ENCODE measurements at places on chromosomes 1 and 21.

- DNase-seq = no peak
These were observed 6.4 kb downstream of the INPP5B start for GRCh38 chr1:37940299-37940947.

GRCh38 chr1:184838504-184838951 lies 83.9 kb upstream of the EDEM3 start:
- no peak for DNase-seq

GRCh38 chr1:8463144-8463927 lies 145.4 kb downstream of the SLC45A1 start:
- DNase-seq = no peak

GRCh38 chr1:60888126-60888525 lies 194.2 kb upstream of the NFIA start:
- no peak for DNase-seq

DNA sequence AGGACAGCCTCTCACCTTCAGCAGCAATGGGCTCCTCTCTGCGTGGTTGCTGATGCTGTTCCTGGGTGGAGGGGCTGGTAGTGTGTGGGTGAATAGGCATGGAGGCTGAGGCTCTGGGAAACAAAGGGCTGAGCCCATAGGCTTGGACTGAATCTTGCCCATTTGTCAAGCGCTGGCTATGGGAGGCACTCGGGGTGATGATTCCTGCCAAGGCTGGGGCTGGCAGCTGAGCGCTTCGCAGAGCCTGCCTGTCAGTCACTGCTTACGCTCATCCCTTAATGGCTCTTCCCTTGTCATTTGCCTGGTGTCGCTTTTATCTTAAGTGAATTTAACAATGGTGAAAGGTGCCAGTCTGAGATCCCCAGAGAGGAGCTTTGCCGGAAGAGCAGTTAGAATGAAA lies 353.3 kb downstream of the PBX1 start:
- DNase-seq = no peak

DNA sequence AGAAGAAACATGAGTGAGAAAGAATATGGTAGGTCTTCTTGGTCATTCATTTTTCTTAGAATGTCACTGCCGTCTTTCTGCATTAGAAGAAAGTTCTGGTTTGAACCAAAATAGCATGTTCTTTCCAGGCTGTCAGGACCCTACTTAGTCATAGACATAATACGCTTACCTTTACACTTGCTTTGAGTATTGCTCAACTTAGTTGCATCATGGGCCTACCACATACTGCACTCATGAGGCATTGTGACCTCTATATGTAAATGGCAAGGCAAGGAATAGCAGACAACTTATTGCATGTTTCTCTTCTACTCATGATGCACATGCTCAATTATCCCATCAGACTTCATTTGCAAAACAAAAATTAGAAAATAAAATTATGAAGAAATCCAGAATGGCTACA lies 415.0 kb downstream of the HLX start:
- DNase-seq = no peak

DNA sequence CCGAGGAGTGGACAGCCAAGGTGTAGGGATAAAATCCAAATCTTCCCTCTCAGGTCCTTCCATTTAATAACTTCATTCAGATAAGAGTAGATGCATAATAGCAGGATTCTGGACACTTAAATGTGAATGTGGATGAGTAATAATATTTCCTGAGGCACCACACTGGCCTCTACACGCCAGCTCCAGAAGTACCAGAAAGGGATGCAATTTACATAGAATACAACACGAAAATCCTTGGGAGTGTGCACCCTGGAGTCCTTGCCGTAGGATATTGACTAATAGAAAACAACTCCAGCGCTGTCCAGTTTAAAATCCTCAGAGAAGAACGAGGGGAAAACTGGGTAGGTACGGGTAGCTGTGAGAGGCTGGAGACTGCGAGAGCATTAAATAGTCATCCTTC lies 6.9 kb downstream of the PLXNA2 start:
- DNase-seq = no peak

Data from stimulated activated CD8-positive, alpha-beta memory T cell treated with anti-CD3 and anti-CD28 coated beads, Interleukin-15, amount 100 ng/mL, for 48 hours (primary cell).